ENCODE measurements at places on chromosomes 2 and 18.

DNA sequence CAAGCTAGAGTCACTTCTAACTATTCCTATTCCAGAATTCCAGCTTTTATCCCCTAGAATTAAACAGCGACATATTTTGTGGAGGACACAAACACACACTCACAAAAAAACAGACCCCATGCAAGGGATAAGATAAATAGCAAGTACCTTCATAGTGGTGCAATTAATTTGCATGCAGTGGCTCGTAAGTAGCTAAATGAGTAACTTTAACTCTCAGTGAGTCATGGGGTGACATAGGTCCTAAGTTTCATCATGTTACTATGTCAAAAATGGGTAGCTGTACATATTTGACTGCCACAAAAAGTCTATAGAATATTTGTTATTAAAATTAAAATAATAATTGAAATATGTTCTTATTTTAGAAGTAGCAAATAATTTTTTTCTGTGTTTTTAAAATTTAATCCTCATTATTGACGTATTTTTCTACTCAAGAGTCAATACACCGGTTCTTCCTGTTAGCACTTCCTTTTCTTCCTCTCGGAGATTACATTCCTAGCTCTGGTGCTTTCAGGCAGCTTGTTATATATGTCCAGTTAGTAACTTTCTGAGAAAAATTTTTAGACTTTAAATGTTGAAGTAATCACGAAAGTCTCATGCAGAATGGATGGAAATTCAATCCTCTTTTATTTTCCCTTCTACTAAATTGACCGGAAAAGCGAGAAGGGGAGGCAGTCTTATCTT lies 247.0 kb downstream of the KCNH7 start:
- DNase-seq: no peak

GRCh38 chr2:84639751-84640150 lies 123.5 kb downstream of the DNAH6 start:
- no peak for DNase-seq

GRCh38 chr2:102051692-102052277 lies 60.0 kb downstream of the IL1R2 start:
- no peak for DNase-seq

DNA sequence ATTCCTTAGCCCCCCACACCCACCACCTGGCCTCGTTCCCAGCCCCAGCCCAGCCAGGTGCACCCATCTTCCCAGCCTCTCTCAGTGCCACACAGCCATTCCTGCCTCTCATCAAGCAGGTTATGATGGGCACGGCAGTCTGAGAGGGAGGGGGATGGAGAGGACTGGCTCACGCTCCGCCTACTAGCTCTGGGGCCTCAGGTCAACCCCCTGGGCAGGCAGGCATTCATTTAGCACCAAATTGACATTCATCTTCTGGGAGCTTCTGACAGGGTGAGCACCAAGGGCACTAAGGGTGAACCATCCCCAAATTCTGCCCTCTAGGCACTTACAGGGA lies 66.2 kb upstream of the FOSL2 start:
- no peak for DNase-seq

GRCh38 chr2:219997341-219997851 lies 370.0 kb downstream of the SLC4A3 start:
- peak; percentile 86 for DNase-seq

GRCh38 chr2:99670768-99671734 lies 181.2 kb upstream of the REV1 start:
- DNase-seq: peak; percentile 36

DNA sequence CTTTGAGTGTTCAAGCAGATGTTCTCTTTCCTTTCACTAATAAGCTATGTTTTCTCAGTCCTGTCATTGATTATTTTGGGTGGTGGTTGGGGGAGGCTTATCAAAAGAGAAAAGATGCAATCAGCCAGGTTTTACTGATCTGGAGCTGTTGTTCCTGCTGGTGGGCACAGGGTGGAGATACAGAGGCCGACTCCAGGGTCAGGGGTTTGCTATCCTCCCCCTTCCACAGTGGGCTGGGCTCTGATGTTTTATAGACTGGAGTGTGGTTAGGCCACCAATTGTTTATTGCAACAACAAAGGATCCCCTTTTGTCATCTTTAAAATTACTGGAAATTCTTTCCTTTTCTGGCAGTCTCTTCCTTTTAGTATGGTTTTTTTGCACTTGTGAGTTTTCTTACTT lies 120.5 kb downstream of the TANC1 start:
- no peak for DNase-seq

GRCh38 chr2:207206011-207206410 lies 40.3 kb upstream of the KLF7 start:
- no peak for DNase-seq

DNA sequence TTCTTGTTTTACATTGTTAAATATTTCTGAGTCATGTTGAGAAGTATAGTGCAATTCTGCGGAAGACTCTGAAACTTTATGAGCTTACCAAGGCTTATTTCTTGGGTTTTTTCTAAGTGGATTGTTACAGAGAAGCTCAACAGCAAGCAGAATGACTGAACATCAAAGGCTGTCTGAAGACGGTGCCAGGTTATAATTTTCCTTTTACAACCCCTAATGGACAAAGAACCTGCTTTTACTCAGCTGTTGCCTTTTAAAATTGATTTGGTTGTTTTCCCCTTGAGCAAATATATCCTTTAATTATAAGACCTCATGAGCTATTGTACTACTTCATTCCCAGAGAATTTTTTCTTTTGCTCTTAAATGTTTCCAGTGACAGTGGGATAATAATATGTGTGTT lies 41.6 kb downstream of the LAMA3 start:
- no peak for DNase-seq

DNA sequence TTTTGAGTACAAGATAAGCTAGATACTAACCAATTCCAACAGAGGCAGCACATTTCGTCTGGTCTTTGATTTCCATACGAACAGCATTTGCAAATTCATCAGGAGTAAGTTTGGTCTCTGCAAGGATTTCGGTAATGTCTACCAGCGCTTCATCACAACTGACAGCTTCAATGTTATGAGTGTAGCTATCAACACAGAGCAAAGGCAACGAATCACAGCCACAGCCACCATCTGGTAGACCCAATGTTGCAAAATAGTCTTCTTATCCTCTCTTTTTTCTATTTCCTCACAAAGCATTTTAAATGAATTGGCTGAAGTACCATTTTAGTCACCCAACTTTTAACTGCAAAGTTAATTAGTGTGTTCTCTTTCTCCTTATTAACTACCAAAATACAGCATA lies 68.3 kb downstream of the REV1 start:
- no peak for DNase-seq
